ENCODE measurements at places on chromosomes 3 and 15.

DNA sequence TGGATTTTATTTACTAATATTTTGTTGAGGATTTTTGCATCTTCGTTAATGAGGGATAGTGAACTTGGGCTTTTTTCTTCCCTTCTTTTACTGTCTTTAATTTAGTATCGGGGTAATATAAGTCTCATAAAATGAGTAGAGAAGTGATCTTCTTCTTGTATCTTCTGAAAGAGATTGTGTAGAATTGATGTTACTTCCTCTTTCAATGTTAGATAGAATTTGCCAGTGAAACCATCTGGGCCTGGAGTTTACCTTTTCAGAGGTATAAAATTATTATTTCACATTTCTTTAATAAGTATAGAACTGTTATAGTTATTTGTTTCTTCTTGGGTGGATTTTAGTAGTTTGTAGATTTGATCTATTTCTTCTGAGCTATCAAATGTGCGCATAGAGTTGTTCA is 7.8 kb downstream of the HESX1 start:
- DNase-seq: no peak

GRCh38 chr3:116046350-116046749 is 398.9 kb downstream of the LSAMP start:
- DNase-seq: no peak

DNA sequence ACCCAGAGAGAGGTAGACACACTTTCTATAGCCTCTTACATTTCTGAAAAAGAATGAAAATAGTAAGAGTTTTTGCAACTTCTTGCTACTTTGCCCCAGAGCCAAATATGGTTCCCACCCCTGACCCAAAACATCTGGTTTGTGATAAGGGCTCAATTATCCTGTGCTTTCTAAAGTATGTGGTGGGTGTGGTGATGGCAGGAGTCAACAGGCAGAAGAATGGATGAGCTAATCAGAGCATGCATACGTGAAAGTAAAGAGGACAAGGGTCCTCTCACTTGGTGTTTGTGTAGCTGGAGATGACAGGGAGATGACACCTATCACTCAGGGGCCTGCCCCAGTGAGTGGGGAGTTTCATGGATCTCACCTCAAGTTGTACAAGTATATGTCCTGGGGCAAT is 19.1 kb downstream of the KBTBD8 start:
- no peak for DNase-seq

DNA sequence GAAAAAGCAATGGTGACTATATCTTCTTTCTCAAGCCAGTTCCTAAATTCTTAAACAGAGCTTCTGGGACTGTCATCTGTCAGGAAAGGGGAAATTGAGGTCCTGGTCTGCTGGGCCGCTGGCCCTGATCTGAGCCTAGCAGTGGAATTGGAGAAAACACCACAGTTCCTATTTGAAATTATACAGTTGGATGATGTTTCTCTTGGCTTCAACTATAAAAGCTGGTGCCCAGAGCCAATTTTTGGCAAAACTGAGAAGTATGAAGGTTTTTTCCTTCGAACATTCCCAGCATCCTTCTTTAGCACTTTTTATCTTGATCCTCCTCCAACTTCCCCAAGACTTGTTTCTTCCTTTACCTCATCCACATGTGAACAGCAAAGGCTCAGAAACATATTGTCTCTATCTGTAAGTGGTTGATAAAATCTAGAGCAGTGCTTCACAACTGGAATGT is 83.9 kb downstream of the CD47 start:
- DNase-seq: no peak

- no peak for DNase-seq
Measured at GRCh38 chr3:74599564-74599963, 14.9 kb downstream of the CNTN3 start.

GRCh38 chr15:69004011-69004410 is 10.5 kb upstream of the NOX5 start:
- DNase-seq: no peak

GRCh38 chr3:38543586-38543985 is 47.4 kb downstream of the EXOG start:
- no peak for DNase-seq

DNA sequence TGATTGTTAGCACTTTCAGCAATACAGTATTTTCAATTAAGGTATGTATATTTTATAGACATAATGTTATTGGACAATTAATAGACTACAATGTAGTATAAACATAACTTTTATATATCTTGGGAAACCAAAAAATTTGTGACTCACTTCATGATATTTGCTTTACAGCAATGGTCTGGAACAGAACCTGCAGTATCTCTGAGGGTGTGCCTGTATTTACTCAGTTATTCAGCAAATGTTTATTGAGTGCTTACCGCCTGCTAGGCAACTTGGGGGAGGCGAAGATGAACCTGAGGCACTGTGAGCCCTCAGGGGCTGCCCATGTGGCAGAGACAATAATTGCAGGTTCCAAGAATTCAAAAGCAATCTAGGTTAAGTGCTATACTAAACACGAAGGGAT is 144.8 kb downstream of the GABRB3 start:
- DNase-seq: no peak

GRCh38 chr3:155083313-155083905 is 3.3 kb downstream of the MME start:
- DNase-seq: no peak

Measured in amniotic stem cell (primary cell).